ENCODE measurements at places on chromosomes 2 and 18.

DNA sequence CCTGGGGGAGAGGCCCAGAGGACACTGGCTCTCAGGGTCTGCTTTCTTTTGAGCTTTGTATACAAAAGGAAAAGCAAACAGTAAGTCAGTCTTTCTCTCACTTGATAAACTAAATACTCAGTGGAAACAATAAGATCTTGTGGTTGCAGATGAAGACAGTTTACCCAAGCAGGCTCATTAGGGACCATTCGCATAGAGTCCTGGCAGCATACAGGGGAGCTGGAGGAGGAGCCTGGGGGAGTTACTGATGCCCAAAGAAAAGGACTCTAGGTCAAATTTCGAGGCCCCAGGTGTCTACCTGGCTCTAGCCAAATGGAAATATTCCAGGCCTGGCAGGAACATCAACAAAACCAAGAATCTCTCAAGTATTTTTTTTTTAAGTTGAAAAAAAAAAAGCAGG, 225.3 kb downstream of the CNTNAP5 start:
- no peaks in the 10 kb centered on the region for H3K27me3 ChIP-seq
- no peak overlapping the region for H3K4me3 ChIP-seq
- H3K4me1 ChIP-seq: no peaks in the 10 kb centered on the region
- H3K27ac ChIP-seq: no peak overlapping the region

DNA sequence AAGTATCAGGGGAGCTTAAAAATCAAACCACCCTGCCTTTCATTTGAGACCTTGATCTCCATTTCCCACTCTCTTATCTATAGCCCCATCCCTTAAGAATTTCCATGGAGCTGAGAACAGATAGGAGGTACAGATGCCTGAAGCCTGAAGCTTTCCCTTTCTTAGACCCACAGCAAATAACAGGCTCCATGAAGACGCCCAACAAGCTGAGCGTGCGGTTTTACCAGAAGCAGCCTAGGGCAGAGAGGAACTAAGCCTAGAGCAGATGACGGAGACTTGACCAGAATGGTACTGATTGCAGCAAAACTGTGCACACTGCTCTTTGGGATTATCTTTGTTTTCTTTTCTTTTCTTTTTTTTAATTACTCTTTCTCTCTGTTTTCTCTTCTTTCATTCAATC, 1.7 kb upstream of the ERBB4 start:
- H3K36me3 ChIP-seq: no peaks in the 10 kb centered on the region
- no peak overlapping the region for H3K4me3 ChIP-seq
- no peak for DNase-seq

DNA sequence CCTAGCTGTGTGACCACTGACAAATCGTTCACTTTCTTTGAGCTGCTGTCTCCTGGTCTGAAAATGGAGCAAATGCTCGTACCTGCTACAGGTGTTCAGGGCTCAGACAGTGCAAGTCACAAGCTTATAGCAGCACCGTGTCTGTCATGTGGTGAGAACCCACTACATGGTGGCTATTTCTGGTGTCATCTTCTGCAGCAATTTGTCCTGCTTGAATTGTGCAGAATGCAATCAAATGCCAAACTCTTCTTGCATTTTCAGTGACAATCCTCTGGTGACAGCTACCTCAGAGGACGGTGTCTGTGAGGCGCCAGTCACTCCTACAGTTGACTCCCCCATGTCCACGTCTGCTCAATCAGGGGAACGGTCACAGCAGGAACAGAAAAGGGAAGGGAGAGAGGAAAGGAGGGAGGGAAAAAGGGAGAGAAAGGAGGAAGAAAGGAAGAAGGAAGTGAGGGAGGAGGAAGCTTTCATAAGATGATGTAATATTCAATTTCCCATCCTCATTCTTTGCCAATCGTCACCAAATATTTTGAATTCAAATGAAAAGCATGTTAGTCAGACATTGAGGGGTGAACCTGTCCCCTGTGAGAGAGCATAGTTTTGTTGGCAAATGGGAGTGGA, 122.2 kb downstream of the BCL2 start:
- H3K27ac ChIP-seq: no peak overlapping the region
- no peak overlapping the region for H3K4me3 ChIP-seq
- H3K27me3 ChIP-seq: no peaks in the 10 kb centered on the region
- H3K36me3 ChIP-seq: peaks cover 18% of the 10 kb centered on the region

DNA sequence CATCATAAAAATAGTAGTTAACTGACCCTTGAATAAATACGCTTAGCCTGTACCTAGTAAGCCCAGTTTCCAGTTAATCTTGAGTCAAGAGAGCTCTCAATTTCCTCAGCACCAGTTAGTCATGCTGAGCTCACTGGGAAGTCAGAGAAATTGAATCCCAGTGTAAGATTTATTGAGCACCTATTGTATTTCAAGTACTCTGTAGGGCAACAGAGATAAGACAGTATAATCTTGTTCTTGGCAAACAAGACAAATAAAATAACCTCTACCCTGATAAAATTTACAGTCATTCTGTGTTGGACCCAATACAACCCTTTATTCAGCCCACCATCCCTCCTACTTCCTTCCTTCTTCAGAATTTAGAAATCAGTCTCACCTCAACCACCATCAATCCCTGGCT, 71.9 kb upstream of the NRP2 start:
- H3K4me1 ChIP-seq: peaks cover 27% of the 10 kb centered on the region
- no peak overlapping the region for H3K27ac ChIP-seq
- H3K36me3 ChIP-seq: no peaks in the 10 kb centered on the region
- H3K27me3 ChIP-seq: peaks cover 44% of the 10 kb centered on the region
- H3K4me3 ChIP-seq: no peak overlapping the region

DNA sequence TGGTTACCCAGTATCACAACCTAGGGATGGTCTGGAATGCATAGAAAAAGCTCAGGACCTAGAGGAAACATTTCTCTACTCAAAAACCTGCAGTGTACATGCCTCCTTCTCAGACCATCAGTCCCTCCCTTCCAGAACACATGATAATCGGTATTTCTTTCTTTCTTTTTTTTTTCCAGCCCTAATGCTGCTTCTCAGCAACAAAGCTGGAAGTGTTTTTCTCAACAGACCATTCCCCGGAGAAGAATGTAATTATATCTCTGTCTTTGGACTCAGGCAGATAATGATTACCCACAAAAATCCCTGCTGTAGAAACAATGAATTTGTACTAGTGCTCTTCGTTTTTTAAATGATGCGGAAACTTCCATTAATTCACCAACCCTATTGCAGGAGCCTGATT, 44.1 kb upstream of the NDUFV2 start:
- DNase-seq: no peak
- no peak overlapping the region for H3K4me3 ChIP-seq
- no peak overlapping the region for H3K27ac ChIP-seq
- no peaks in the 10 kb centered on the region for H3K36me3 ChIP-seq

DNA sequence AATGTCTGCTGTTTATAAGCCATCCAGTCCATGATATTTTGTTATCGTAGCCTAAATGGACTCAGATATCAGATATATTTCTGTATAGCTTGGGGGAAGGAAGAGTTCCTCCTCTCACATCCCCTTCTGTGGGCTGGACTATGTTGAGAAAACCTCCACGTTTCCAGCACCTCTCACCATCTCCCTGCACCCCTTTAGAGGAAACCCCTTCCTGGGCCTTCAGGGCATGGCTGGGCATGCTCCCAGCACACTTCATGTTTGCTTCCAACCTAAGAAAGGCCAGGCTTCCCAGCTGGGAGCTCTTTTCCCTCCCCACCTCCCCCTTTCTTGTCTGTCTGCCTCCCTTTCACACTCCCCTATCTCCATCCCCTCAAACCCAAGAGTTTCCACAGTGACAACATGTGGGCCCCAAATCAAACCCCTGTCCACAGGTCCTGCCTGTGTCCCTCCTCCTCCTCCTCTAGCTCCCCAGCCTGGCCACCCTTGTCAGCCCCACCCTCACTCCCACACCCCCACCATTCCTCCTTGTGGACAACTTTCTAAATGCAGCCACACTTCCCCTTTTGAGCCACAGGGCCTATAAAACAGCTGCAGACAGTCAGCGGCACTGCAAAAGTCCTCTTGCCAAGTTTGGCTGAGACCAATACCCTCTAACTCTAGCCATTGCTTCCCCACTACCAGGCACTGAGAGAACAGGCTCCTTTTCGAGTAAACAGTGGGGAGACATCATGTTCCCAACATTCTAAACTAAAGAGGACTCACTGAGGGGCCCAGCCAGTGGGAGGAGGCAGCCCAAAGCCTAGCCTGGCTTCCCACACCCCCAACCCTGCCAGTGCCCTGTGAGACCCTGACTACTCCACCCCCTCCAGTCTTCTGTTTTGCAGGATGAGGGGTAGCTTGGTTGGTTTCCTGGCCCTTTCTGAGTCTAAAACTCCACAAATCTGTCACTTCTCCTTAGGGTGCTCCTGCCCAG, 120.5 kb downstream of the ZFP36L2 start:
- no peaks in the 10 kb centered on the region for H3K4me1 ChIP-seq
- no peak for DNase-seq
- H3K4me3 ChIP-seq: no peak overlapping the region
- peaks cover 6% of the 10 kb centered on the region for H3K36me3 ChIP-seq

- no peaks in the 10 kb centered on the region for H3K4me1 ChIP-seq
- no peak overlapping the region for H3K27ac ChIP-seq
- DNase-seq: no peak
- H3K4me3 ChIP-seq: no peak overlapping the region
Observed at GRCh38 chr2:1680222-1681016, 63.9 kb downstream of the PXDN start.

GRCh38 chr2:152186262-152186661, 10.7 kb upstream of the STAM2 start:
- H3K4me1 ChIP-seq: peaks cover 18% of the 10 kb centered on the region
- H3K4me3 ChIP-seq: no peak overlapping the region
- DNase-seq: no peak
- H3K27ac ChIP-seq: no peak overlapping the region

GRCh38 chr2:162062559-162062958, 11.5 kb downstream of the DPP4 start:
- H3K36me3 ChIP-seq: peaks cover 69% of the 10 kb centered on the region
- peak overlapping the region; percentile 52 for H3K4me3 ChIP-seq
- no peak for DNase-seq
- H3K27me3 ChIP-seq: no peaks in the 10 kb centered on the region
- H3K4me1 ChIP-seq: peaks cover 92% of the 10 kb centered on the region

DNA sequence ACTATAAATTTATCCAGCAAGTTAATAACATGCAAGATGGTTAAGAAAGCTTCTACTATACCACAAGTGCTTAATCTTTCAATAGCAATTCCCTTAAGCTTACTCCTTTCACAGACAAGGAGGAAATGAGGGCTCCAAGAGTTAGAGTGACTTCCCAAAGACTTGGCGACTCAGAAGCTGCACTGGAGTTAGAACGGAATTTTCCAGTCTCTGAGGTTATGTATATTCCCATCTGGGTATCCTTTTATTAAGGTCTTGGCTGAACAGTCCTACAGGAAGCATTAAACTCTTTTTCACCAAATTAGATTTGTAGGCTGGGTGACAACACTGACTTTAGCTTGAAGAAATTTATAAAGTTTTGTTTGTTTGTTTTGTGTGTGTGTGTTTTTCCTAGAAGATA, 256.9 kb upstream of the DPP10 start:
- H3K4me1 ChIP-seq: no peaks in the 10 kb centered on the region
- DNase-seq: no peak
- H3K36me3 ChIP-seq: no peaks in the 10 kb centered on the region
- no peak overlapping the region for H3K4me3 ChIP-seq
- H3K27ac ChIP-seq: no peak overlapping the region

DNA sequence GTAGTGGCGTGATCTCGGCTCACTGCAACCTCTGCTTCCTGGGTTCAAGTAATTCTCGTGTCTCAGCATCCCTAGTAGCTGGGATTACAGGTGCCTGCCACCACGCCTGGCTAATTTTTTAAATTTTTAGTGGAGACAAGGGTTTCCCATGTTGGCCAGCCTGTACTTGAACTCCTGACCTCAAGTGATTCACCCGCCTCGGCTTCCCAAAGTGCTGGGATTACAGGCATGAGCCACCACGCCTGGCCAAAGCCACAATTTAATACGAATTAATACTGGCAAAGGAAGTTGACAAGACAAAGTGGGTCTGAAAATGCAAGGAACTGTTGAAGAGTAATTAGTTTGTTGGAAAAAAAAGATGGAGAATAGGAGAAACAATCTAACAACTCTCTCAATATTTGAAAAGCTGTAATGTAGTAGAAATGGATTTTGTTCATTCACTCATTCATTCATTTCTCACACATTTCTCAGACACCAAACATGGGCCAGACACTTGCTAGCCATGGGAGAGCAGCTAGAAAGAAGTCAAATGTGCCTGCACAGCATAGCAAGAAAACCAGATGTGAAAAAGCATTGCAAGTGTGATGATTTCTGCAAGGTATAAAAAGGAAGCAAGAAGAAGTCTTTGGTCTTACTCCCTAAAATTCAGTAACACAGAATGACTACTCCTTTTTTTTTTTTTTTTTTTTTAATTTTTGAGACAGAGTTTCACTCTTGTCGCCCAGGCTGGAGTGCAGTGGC, 39.4 kb upstream of the ATL2 start:
- H3K27ac ChIP-seq: no peak overlapping the region
- no peak overlapping the region for H3K4me3 ChIP-seq
- no peak for DNase-seq
- no peaks in the 10 kb centered on the region for H3K4me1 ChIP-seq
- peaks cover 7% of the 10 kb centered on the region for H3K27me3 ChIP-seq

DNA sequence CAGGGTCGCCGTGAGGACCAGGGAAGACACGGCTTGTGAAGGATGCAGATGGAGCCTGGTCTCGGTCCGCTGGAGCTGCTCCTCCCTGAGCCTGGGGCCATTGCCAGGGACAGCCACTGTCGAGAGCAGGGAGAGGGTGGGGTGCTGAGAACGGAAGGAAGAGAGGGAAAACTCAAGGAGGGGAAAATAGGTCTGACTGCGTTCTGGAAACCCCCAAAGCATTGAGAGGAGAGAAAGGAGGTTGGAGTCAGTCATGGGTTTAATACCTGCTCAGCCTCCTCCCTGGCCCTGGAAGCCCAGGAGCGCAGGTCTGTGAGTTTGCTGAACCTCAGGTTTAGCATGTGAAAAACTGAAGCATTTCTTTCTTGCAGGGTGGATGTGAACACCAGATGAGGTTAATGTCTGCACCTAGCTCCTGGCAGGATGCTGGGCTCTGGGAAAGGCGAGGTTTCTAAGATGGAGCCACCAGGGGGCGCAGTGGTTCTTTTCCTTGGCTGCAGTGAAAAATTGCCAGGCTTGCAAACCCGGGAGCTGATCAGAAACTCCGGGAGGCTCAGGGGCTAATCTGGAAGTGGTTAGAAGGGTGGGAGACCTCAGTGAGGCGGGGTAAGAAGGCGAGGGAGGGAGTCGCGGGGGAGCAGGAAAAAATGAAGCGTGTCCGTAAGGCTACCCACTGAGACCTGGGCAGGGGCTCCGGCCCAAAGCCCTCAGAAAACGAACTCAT, 33.6 kb upstream of the RNF149 start:
- peak overlapping the region; percentile 44 for H3K27ac ChIP-seq
- peak; percentile 83 for DNase-seq
- peaks cover 51% of the 10 kb centered on the region for H3K4me1 ChIP-seq
- peaks cover 5% of the 10 kb centered on the region for H3K36me3 ChIP-seq

DNA sequence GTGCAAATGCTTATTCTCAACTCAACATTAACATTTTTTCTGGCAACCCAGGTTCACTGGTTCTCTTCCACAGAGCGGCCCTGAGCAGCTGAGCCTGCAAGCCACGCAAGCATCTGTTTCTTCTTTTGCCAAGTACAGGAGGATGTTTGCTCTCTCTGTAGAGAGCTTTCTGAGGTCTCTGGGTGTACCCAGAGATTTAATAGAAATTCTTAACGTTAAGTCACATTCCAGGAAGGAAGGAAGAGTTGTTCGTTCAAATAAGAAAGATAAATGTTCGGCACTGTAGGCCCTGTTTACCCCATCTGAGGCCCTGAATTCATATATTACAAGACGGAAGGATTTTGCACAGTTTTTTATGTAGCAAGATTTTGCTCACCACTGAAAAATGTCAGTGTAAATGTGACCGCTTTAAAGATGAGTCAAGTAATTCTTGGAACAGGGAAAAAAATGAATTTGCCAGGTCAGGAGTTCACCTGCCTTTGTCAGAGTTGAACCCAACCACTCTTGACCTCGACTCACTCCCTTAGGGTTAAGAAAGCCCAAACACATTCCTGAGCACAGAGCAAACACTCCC, 30.1 kb downstream of the KCTD18 start:
- H3K4me3 ChIP-seq: no peak overlapping the region
- DNase-seq: no peak
- H3K27ac ChIP-seq: no peak overlapping the region
- peaks cover 14% of the 10 kb centered on the region for H3K4me1 ChIP-seq

Data from activated naive CD4-positive, alpha-beta T cell treated with anti-CD3 and anti-CD28 coated beads, Interleukin-2, amount 10 ng/mL, durations not matched to agents 7 days and 5 days (primary cell).